ENCODE measurements at places on chromosomes 2 and 18. TPM values are rescaled to one million over a fixed set of nuclear protein-coding genes. Genes with fewer than 3 reads are reported as not detected.

VWC2L gene
- total RNA-seq: not detected

DNA sequence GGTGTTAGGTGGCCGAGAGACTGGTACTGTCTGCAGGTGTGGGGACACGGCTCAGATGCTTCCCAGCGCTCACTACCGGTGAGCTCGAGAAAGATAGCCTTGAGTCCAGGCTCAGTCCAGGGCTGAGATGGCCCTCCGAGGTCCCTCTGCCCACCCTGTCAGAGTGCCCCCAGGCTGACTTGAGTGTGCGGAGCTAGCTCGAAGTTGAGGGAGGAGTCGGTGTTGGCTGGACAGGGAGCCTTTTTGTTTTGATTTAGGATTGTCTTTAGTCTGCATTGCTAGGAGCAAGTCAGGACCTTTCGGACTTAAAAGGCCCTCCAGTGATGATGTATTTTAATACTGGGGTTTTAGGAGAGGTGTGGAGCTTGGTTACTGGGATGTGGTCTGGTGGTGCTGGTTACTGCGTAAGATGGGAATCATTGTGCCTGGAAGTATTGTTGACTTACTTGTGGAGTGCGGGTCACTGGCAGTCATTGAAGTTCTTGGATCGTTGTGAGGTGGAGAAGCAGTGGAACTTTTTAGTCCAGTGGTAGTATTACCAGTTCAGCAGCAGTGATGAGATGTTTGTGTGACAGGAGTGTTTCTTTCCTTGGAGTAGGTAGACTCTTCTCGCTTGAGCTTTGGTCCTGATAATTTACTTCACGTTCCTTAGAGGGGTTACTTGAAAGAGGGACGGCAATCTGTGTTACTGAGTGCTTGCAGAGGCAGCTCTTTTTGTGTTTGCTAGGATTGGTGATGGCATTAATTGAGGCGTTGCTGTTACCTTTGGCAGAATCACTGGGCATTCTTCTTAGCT is 633 bp downstream of the KIAA1328 start:
- no peaks in the 10 kb centered on the region for H3K27me3 ChIP-seq
- no peaks in the 10 kb centered on the region for H3K36me3 ChIP-seq
- DNase-seq: peak; percentile 81
- H3K27ac ChIP-seq: peak overlapping the region; percentile 87
- H3K4me1 ChIP-seq: peaks cover 7% of the 10 kb centered on the region

KLHL41 gene
- total RNA-seq: 1.2 TPM

DNA sequence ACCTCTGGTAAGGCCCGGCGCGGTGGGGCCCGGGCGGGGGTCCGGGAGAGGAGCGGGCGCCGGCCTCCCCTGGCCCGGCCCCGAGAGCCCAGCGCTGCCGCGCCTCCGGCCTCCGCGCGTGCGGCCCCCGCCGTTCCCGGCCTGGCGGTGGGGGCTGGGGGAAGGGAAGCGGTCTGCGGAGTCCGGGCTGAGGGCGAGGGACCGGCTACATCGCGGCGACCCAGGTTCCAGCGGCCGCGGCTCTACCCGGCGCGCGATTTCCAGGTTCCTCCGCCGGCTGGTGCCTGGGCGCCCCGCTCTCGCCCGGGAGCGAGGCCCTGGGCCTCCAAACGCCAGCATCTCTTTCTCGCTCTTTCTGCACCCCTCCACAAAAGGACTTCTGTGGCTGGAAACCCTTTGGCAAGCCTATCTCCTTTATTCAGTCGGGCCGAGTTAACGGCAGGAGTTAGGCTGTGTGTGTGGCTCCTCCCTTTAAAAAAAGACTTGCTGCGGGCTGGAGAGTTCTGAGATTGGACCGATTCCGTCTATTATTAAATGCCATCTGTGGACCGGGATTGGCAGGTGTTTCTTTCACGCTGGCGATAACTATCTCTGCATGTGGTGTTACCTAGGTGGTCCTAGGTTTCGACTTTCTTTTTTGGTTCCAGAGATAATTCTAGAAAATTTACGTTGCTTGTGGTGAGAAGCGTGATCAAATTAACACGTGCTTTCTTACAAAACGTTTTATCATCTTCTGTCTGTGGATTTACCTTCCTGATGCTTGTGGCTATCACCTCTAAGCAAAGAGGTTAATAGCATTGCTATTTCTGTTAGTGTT is 592 bp downstream of the ME2 start:
- H3K4me3 ChIP-seq: peak overlapping the region; percentile 93
- peaks cover 7% of the 10 kb centered on the region for H3K4me1 ChIP-seq
- H3K36me3 ChIP-seq: no peaks in the 10 kb centered on the region

All from osteoblast (primary cell).